ENCODE measurements at places on chromosomes 12 and 14. TPM values are rescaled to one million over a fixed set of nuclear protein-coding genes. Genes with fewer than 3 reads are reported as not detected.

Gene PSMC6
- 159 TPM for total RNA-seq

Gene BCL2L14
- total RNA-seq: not detected

Gene SOAT2
- not detected for total RNA-seq

Gene FGF23
- not detected for total RNA-seq

Gene GRIP1
- 1.3 TPM for total RNA-seq

Gene NYNRIN
- 0.53 TPM for total RNA-seq

Gene SLC5A8
- not detected for total RNA-seq

Gene OR6C65
- total RNA-seq: not detected

Gene HHIPL1
- total RNA-seq: not detected

Gene RNASE7
- not detected for total RNA-seq

Gene GPHN
- 8.7 TPM for total RNA-seq

Gene OR4E2
- total RNA-seq: not detected

Gene MEG3
- 1.0 TPM for total RNA-seq

Gene AKAP6
- 0.80 TPM for total RNA-seq

Gene ACTR10
- 60.7 TPM for total RNA-seq

Gene SLC25A47
- total RNA-seq: not detected

Gene NPAS3
- total RNA-seq: not detected

Gene EFCAB11
- total RNA-seq: 4.0 TPM

Gene TSPAN19
- not detected for total RNA-seq

Gene RNU4-1
- 1,610 TPM for total RNA-seq

Gene KRT72
- 21.9 TPM for total RNA-seq

Gene KCNJ8
- not detected for total RNA-seq

Gene IGFBP6
- not detected for total RNA-seq

Gene PAH
- total RNA-seq: not detected

Gene LRRC23
- 16.8 TPM for total RNA-seq

Gene TXNDC16
- total RNA-seq: 22.0 TPM

Gene USP44
- 0.09 TPM for total RNA-seq

Gene LUM
- not detected for total RNA-seq

Gene DDX24
- total RNA-seq: 250 TPM

Gene CABP1
- not detected for total RNA-seq

Gene TBC1D30
- 4.7 TPM for total RNA-seq

Gene NELL2
- total RNA-seq: 15.3 TPM

Gene KLRC4
- total RNA-seq: 15.9 TPM

Gene COL2A1
- not detected for total RNA-seq

Gene MYO1H
- not detected for total RNA-seq

Gene DCD
- not detected for total RNA-seq

Gene POTEG
- not detected for total RNA-seq

Gene LHX5
- total RNA-seq: not detected

Gene HOTAIR
- total RNA-seq: not detected

Gene CRIP1
- total RNA-seq: 276 TPM

Gene CMKLR1
- 40.7 TPM for total RNA-seq

Gene TEX52
- not detected for total RNA-seq

All from natural killer cell (primary cell).